Renal cortical epithelial cell (primary cell): ENCODE measurements at places on chromosomes 5 and 9. TPM values are rescaled to one million over a fixed set of nuclear protein-coding genes. Genes with fewer than 3 reads are reported as not detected.

The ANKDD1B gene
- 2.8 and 3.3 TPM in 2 replicates for total RNA-seq

DNA sequence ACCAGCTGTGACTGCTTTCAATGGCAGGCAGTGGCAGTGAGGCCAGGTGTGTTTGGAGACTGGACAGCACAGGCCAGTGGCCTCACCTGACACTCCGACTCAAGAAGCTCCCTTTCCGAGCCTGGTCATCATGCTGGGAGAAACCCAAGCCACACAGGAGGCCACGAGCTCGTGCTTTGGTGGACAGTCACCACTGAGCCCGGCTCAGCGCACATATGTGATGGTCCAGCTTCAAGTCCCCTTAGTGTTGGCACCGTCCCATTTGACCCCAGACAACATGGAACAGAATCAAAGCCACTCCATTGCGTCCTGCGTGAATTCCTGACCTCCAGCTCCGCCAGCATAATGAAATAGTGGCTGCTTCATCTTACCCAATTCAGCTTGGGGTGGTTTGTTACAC is 64.0 kb upstream of the PPP1R26 start:
- DNase-seq: no peak

DNA sequence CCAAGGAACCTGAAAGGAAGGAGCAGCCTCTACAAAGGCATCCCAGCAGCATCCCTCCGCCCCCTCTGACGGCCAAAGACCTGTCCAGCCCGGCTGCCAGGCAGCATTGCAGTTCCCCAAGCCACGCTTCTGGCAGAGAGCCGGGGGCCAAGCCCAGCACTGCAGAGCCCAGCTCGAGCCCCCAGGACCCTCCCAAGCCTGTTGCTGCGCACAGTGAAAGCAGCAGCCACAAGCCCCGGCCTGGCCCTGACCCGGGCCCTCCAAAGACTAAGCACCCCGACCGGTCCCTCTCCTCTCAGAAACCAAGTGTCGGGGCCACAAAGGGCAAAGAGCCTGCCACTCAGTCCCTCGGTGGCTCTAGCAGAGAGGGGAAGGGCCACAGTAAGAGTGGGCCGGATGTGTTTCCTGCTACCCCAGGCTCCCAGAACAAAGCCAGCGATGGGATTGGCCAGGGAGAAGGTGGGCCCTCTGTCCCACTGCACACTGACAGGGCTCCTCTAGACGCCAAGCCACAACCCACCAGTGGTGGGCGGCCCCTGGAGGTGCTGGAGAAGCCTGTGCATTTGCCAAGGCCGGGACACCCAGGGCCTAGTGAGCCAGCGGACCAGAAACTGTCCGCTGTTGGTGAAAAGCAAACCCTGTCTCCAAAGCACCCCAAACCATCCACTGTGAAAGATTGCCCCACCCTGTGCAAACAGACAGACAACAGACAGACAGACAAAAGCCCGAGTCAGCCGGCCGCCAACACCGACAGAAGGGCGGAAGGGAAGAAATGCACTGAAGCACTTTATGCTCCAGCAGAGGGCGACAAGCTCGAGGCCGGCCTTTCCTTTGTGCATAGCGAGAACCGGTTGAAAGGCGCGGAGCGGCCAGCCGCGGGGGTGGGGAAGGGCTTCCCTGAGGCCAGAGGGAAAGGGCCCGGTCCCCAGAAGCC is 30.8 kb downstream of the CD180 start:
- peak; percentile 19 for DNase-seq

- DNase-seq: no peak
Measured at GRCh38 chr5:63685454-63685853, 276.8 kb downstream of the HTR1A start.

DNA sequence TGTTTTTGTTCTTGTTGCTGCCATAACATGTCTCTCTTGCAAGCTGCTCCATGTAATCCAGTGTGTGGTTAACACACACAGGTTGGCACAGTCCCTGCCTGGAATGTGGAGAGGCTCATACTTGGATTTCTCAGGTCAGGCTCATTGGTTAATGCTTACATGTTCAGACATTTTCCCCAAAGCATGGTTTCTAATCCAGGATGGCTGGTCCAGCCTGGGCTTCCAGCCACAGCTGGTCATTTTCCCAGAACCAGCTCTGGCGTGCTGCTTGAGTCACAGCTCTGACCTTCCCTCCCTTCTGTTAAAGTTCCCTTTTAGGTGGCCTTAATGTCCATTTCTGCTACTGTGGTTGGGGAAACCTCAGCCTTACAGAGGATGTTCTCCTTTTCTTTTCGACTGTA is 294.3 kb downstream of the TAF11L14 start:
- DNase-seq: no peak

- DNase-seq: peak; percentile 80
Measured at GRCh38 chr5:91266184-91266705, 116.9 kb downstream of the ARRDC3 start.

DNA sequence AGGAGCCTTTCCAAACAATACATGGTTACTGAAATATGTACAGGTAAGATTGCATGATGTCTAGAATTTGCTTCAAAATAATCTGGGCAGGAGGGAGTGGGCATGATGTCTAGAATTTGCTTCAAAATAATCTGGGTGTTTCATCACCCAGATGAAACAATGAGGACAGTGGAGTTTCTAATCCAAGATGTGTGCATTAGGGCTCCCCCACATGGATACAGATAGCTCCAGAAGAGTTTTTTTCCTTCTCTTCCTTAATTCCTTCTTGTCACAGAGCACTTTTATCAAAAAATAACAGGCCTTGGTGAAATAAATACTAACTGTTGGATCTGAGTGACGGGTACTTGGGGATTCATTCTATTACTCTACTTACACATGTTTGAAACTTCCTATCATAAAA is 14.9 kb downstream of the ATOX1 start:
- DNase-seq: no peak

- DNase-seq: peak; percentile 75
Measured at GRCh38 chr5:80229902-80230255, 26.0 kb downstream of the SERINC5 start.

- no peak for DNase-seq
Measured at GRCh38 chr5:87210076-87210475, 57.6 kb upstream of the RASA1 start.

The NEURL1B gene
- total RNA-seq: 0.15 and 1.6 TPM in 2 replicates

DNA sequence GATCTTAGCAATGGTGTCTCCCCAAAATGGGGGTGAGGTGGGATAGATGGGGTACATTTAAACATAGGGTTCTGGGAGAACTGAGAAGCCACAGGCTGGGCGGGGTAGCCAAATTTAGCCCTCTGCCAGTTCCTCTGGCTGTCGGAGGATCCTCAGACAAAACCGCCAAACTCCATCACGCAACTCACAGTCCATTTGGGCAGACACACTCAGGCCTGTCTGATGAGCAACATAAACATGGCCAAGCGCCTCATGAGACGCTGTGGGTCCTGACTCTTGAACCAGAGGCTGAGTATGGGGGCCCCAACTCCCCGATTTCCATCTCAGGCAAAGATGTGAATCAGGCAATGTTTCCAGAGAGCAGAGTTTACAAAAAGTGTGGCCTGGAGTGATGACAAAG is 162.3 kb downstream of the FGF18 start:
- no peak for DNase-seq

DNA sequence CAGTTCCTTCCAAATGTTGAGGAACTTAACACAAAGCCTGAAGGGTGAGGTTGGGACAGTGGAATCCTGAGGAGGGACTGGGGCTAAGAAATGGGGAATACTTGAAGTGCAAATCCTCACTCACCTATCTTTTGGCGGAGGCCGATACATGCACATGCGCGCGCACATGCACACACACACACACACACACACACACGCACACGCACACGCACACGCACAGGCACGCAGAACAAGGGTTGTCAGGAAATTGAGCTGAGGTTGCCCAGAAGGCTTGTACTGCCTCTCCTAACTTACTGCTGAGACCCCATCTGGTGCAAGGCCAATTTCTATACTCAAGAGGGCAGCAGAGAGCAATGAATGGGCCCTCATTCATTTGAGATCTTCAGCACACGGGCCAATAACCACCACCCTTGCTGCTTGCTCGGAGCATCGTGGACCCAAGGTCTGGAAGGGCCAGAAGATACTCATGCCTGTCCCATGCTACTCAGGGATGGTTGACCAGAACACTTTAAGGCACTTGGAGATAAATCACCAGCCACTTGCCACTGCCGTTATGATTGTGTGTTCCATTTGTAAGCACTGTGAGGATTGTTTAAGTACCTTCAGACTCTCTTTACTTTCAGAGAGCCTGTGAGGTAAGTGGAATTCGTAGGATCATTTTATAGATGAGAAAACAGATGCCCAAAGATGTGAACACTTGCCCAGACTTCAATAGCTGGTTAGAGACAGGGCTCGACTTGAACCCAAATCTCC is 21.5 kb downstream of the BTF3 start:
- peak; percentile 71 for DNase-seq

GRCh38 chr9:76419782-76420380 is 25.7 kb upstream of the RFK start:
- DNase-seq: peak; percentile 21

The SVEP1 gene
- under 0.01 and 0.17 TPM in 2 replicates for total RNA-seq

DNA sequence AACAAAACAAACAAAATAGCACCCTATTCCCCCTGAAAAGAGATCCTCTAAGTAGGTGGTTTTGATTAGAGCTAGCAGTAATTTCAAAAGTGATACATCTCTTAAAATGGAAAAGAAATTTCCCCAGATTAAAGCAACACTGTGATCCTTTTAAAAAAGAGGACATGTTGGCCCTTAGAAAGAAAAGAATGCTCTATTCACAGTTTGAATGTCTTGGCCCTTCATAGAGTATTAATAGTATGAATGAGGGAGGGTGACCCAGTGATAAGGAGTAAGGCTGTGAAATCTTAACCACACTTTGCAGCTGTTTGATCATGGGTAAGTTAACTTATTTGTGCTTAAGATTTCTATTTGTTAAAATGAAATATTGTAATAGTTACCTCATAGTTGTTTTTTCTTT is 467.7 kb upstream of the MEF2C start:
- no peak for DNase-seq

GRCh38 chr5:140591747-140592372 is 27.2 kb downstream of the SLC35A4 start:
- DNase-seq: peak; percentile 60

The FGF18 gene
- total RNA-seq: 0.35 and 1.4 TPM in 2 replicates

DNA sequence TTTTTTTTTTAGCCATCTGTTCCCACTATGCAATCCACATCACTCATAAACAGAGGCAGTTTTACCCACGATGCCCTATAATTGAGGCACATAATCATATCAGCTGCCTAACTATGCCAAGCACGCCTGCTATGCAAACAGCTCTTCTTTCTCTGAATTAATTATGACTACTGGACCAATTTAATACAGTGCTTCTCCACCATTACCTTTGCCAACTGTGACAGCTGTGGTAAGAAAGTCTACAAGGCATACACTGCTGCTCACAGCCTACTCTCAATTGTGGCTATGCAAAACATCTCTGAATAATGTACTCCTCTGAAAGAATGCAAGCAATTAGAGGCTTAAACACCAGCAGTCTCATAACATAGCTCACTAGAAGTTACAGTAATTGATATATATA is 97.1 kb downstream of the DTWD2 start:
- DNase-seq: peak; percentile 6

- DNase-seq: no peak
Measured at GRCh38 chr9:107832871-107833270, 343.3 kb upstream of the KLF4 start.

DNA sequence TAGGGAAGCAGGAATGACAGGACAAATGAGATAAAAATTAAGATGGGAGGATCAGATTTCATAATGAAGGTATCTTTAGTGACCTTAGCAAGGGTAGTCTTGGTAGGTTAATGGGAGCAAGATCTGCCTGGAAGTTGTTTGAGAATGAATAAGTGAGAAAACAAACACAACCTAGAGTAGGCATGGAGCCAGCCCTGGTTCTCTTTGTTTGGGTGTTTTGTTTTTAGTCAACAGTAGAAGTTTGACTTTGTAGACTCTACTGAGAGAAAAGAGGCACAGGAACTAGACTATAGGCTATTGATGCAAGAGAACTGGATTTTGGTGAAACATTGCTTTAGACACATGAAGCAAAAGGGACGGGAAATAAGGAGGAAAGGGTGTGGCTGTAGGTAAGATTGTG is 40.3 kb downstream of the KCNN2 start:
- DNase-seq: no peak

The GDNF gene
- 0.52 and 0.60 TPM in 2 replicates for total RNA-seq

DNA sequence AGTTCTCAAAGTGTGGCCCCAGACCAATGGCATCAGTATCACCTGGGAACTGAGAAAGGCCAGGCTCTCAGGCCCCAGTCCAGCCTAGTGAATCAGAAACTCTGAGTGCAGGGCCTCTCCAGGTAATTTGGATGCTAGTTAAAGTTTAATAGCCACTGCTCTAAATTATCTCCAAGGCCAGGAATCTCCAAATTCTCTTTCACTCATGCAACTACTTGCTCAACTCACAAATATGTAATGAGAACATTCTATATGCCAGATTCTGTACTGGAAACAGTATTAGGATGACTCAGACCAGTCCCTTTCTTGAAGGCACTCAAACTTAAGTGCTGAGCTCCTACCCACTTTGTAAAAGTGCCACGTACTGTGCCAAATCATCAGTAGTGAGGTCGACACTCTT is 84.6 kb downstream of the PAPPA start:
- peak; percentile 91 for DNase-seq

- peak; percentile 99 for DNase-seq
Measured at GRCh38 chr9:131635285-131635684, 90.0 kb downstream of the PRRT1B start.

The IGFBPL1 gene
- total RNA-seq: 0.65 and 3.6 TPM in 2 replicates

The PCDHA4 gene
- total RNA-seq: 4.2 and 9.6 TPM in 2 replicates

The PCDHGA2 gene
- 1.2 and 3.1 TPM in 2 replicates for total RNA-seq

DNA sequence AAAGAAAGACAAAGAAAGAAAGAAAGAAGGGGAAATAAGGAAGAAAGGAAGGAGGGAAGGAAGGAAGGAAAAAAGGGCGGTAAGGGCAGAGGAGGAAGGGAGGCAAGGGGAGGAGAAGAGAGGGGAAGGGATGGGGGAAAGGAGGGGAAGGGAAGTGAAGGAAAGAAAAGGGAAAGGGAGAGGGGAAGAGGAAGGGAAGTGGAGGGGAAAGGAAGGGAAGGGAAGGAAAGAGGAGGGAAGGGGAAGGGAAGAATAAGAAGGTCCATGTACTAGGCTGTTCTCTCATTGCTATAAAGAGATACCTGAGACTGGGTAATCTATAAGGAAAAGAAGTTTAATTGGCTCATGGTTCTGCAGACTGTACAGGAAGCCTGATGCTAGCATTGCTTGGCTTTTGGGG is 217.1 kb downstream of the ENC1 start:
- no peak for DNase-seq

- DNase-seq: no peak
Measured at GRCh38 chr9:133494636-133495326, 15.9 kb upstream of the SLC2A6 start.

GRCh38 chr5:119360905-119361593 is 5.2 kb downstream of the TNFAIP8 start:
- DNase-seq: peak; percentile 89

The PSD2 gene
- total RNA-seq: 0.05 TPM in 1 of 2 replicates, not detected in the other

DNA sequence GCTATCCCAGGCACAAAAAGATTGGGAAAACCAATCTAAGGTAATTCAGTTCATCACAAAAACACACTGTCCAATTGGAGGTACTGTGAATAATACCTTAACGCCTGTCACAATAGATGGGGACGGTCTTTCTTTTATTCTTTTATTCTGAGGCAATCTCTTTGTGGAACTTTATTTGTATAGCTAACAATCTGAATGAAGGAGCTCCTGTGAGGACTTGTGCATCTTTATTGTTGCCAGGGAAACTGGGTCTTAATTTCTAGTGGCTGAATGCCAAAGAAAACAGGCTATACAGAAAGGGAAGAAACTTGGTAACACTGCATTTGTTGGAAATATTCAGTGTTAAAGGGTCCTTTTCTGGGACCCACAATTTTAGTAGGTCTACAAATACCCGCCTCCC is 546.9 kb upstream of the C9orf72 start:
- no peak for DNase-seq
